ENCODE measurements at places on chromosomes 12 and 14. TPM values are rescaled to one million over a fixed set of nuclear protein-coding genes. Genes with fewer than 3 reads are reported as not detected.

Gene FLRT2
- polyA plus RNA-seq = not detected

Gene ATP5MC2
- 707 TPM for polyA plus RNA-seq

Gene PRKD1
- 1.0 TPM for polyA plus RNA-seq

Gene RILPL1
- 0.08 TPM for polyA plus RNA-seq

Gene HCAR2
- polyA plus RNA-seq = not detected

Gene KERA
- not detected for polyA plus RNA-seq

Gene MANSC1
- polyA plus RNA-seq = 0.23 TPM

Gene SLC16A7
- polyA plus RNA-seq = 13.8 TPM

Gene TCL1B
- not detected for polyA plus RNA-seq

Gene KRT82
- polyA plus RNA-seq = not detected

Gene CCDC196
- polyA plus RNA-seq = not detected

Gene SERPINA9
- 0.63 TPM for polyA plus RNA-seq

Gene FGD6
- polyA plus RNA-seq = 5.0 TPM

Measured in IgD-negative memory B cell (primary cell).